Esophagus muscularis mucosa (tissue), 4 donors: ENCODE measurements at places on chromosomes 11 and 22. TPM values are rescaled to one million over a fixed set of nuclear protein-coding genes. Genes with fewer than 3 reads are reported as not detected.
A peak's percentile ranks its signal among the peaks of the same experiment; 100 is the strongest.

DNA sequence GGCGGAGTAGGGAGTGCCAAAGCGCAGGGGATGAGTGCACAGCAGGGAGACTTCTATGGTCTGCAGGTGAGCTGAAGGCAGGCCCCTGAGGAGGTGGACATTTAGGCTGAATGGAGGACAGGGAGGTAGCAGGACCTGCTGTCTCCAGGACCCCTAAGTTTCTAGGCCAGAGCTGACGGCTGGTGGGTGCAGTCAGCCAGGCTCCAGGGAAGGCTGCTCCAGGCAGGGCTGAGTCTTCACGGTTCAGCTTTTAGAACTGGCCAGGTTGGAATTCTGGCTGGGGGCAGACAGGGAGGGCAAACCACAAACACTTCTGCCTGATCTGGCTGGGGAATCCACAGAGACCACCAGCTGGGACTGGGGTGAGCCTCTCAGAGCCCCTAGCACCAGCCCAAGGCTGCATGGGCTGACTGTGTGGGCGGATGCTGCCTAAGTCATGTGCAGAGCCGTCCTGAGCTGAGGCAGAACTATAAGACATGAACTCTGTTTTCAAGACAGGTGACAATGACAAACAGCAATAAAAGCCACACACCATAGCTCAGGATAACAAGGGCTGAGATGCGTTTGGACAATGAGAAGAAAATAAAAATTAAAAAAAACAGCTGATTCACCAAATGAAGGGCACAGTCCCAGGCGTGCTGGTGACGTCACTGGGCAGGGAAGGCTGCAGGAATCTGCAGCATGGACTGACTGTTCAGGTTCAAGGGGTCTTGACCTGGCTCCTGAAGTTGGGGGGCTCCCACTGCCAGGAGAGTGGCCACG, 10.4 kb upstream of the MALAT1 start:
- no peak for DNase-seq
- H3K4me1 ChIP-seq = peaks cover 94% of the 10 kb centered on the region
- peak overlapping the region; percentile 37 for H3K4me3 ChIP-seq
- H3K36me3 ChIP-seq = no peaks in the 10 kb centered on the region

The MYBPC3 gene
- total RNA-seq = not detected

DNA sequence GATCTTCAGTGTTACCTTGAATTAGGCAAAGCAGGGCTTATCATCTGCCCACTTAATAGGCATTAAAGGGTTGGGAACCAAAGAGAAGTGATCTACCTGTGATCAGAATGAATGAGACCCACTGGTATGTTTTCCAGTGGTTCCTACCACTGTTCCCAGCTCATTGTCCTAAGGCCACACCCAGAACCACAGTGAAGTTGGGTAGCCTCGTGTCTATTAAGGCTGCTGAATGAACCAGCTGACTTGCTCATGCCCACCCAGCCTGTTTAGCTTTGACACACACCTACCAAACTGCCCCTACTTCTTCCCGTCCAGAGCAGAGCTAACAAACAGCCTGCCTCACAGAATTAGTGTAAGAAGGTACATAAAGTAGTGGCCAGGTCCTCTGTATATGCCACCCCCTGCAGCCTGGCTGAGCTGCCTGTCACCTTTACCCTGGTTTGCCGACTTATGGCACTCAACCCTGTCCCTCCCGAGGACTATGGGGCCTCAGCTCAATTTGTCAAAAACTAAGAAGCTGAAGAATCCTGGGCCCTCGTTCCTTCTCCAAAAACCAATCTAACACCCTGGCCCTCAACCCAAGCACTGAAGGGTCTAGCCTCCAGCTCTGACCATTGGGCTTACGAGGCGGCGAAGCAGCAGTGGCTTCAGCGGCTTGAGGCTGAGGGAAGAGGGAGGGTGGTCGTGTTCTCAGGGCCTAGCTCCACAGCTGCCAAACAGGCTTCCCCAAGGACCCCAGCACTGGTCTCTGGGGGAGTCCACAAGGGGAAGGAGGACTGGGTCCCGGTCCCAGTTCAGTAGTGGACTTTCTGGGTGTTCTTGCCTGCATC, 9.8 kb downstream of the UCP2 start:
- H3K27ac ChIP-seq = no peak overlapping the region
- no peak overlapping the region for H3K4me3 ChIP-seq
- H3K4me1 ChIP-seq = peaks cover 12% of the 10 kb centered on the region

GRCh38 chr11:1862588-1863351, 9.9 kb downstream of the LSP1 start:
- H3K27ac ChIP-seq = peak overlapping the region; percentile 84
- no peaks in the 10 kb centered on the region for H3K27me3 ChIP-seq
- DNase-seq = no peak

DNA sequence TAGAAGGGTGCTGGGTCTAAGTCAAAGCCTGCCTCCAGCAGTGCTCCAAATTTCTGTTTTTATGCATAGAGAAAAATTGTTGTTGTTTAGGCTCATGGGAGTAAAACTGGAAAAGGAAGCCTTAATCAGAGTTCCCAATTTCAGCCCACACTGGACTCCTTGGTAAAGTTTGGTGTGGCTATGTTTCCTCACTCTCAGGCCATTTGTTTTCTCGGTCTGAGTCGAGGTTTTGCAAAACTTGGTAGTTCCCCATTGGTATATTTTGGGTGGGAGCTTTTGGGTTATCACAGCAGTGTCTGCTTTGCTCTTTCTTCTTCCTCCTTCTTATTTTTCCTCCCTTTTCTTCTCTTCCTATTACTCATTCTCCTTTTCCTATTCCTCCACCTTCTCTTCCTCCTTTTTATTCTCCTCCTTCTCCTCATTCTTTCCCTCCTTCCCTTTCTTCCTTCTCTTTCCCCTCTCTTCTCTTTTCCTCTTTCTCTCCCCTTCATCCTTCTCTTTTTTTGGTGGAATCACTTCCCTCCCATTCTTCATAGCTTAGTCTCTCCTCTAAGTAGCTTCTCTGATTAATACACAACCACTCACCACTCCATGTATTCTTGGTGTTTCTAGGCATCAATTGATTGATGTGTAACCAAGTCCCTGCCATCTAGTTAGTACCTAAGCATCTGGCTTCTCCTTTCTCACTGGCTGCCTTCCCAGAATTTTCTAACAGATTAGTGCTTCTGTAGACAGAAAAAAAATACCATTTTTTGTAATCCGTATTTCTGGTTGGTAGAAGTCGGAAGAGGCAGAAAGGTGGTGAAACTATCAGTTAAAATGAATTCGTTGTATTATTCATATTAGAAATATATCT, 10.1 kb downstream of the SLC5A1 start:
- no peak overlapping the region for H3K27ac ChIP-seq
- H3K36me3 ChIP-seq = no peaks in the 10 kb centered on the region
- no peaks in the 10 kb centered on the region for H3K4me1 ChIP-seq
- no peak overlapping the region for H3K4me3 ChIP-seq
- no peaks in the 10 kb centered on the region for H3K27me3 ChIP-seq
- no peak for DNase-seq

GRCh38 chr22:42214633-42215415, 55.6 kb downstream of the TCF20 start:
- H3K36me3 ChIP-seq = peaks cover 51% of the 10 kb centered on the region
- H3K4me3 ChIP-seq = no peak overlapping the region
- no peaks in the 10 kb centered on the region for H3K27me3 ChIP-seq
- H3K27ac ChIP-seq = no peak overlapping the region

DNA sequence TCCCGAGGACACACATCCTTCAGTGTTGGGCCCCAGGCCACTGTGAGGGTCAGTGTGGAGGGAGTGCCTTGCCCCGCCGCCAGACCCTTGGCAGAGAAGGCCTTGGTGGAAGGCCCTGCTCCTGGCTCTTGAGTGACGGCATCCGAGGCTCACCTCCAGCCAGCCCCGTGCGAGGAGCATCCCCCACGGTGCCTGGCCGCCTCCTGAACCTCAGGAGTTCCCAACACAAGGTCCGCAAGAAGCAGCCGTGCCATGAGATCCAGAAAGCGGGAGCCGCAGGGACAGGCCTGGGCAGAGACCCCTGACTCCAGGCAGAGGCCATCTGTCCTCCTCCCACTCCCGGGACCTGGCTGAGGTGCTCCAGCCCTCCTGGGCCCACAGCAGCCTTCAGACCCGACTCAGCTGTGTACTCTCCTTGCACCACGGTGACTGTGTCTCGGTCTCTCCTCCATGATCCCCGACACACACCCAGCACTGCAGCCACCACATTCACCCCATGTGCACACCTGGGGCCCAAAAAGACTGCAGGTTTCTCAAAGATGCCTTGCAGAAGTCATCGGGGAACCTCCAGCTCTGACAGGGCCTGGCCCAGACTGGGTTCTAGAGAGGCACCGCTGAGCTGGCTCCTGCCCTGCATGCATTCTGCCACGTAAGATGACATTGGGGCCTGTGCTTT, 870.2 kb downstream of the BRD1 start:
- H3K36me3 ChIP-seq = no peaks in the 10 kb centered on the region
- DNase-seq = peak; percentile 82
- no peak overlapping the region for H3K27ac ChIP-seq

The ABTB2 gene
- 7.8 TPM for total RNA-seq

The HEPN1 gene
- not detected for total RNA-seq

- H3K4me1 ChIP-seq = no peaks in the 10 kb centered on the region
- no peaks in the 10 kb centered on the region for H3K36me3 ChIP-seq
- no peak for DNase-seq
- H3K27ac ChIP-seq = no peak overlapping the region
Observed at GRCh38 chr11:69567951-69568808, 72.8 kb upstream of the CCND1 start.

The PHOX2A gene
- total RNA-seq = 1.2 TPM

GRCh38 chr11:11584530-11584810, 37.3 kb downstream of the GALNT18 start:
- DNase-seq = no peak
- no peak overlapping the region for H3K4me3 ChIP-seq
- no peaks in the 10 kb centered on the region for H3K36me3 ChIP-seq
- H3K27me3 ChIP-seq = no peaks in the 10 kb centered on the region
- peaks cover 45% of the 10 kb centered on the region for H3K4me1 ChIP-seq

The MEI1 gene
- total RNA-seq = 0.39 TPM

DNA sequence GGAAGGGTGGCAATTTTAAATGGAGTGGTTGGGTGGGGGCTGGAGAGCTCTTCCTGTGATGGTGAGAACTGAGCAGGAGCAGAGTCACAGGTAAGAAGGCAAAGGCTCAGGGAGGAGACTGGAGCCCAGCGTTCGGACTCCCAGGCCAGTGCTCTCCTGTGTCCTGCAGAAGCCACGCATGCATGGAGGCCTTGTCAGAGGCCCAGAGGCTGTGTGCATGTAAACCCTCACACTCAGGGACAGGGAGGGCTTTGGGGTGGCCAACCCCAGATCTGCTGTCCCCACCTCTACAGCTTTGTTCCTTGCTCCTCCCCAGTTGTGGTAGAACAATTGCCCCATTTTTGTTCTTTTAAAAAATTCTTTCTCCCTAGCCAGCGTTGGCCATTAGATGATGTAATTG, 130.4 kb upstream of the PARVA start:
- H3K27me3 ChIP-seq = no peaks in the 10 kb centered on the region
- H3K4me1 ChIP-seq = peaks cover 37% of the 10 kb centered on the region
- peaks cover 61% of the 10 kb centered on the region for H3K36me3 ChIP-seq
- H3K27ac ChIP-seq = peak overlapping the region; percentile 65
- DNase-seq = no peak

GRCh38 chr22:26553056-26553752, 36.7 kb downstream of the TPST2 start:
- no peak overlapping the region for H3K27ac ChIP-seq
- H3K27me3 ChIP-seq = no peaks in the 10 kb centered on the region
- H3K4me3 ChIP-seq = no peak overlapping the region

DNA sequence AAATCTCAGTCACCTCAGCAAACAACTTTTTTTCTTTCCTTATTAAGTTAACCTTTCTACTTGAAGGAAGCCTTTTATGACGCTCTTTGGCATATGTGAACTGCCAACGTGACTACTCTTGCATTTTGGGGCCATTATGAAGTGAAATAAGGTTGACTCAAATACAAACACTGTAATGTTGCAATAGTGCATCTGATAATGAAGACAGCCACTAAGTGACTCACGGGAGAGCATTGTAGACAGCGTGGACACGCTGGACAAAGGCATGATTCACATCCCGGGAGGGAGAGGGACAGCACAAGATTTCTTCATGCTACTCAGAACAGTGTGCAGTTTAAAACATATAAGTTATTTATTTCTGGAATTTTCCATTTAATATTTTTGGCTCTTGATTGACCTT, 560.8 kb downstream of the ETS1 start:
- H3K4me3 ChIP-seq = no peak overlapping the region
- peaks cover 13% of the 10 kb centered on the region for H3K27me3 ChIP-seq
- no peaks in the 10 kb centered on the region for H3K4me1 ChIP-seq
- H3K27ac ChIP-seq = no peak overlapping the region
